ENCODE measurements at places on chromosomes 3 and 15.

DNA sequence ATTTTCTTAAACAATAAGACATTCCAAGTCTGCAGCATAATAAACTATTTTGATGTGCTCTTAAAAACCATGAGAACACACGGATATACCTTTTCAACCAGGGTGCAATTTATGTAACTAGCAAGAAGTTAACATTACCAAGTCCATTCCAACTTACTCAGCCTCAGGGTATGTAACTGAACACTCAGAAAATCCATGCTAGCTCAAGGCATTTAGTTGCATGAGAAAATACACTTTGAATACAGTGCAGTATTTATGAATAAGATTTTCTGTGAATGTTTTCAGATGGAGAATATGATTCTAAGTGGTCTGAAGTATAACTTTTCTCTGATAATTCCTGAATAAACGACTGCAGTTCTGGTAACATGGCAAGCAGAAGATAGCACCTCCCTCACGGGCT is 124.3 kb downstream of the SNRK start:
- no peak for DNase-seq

DNA sequence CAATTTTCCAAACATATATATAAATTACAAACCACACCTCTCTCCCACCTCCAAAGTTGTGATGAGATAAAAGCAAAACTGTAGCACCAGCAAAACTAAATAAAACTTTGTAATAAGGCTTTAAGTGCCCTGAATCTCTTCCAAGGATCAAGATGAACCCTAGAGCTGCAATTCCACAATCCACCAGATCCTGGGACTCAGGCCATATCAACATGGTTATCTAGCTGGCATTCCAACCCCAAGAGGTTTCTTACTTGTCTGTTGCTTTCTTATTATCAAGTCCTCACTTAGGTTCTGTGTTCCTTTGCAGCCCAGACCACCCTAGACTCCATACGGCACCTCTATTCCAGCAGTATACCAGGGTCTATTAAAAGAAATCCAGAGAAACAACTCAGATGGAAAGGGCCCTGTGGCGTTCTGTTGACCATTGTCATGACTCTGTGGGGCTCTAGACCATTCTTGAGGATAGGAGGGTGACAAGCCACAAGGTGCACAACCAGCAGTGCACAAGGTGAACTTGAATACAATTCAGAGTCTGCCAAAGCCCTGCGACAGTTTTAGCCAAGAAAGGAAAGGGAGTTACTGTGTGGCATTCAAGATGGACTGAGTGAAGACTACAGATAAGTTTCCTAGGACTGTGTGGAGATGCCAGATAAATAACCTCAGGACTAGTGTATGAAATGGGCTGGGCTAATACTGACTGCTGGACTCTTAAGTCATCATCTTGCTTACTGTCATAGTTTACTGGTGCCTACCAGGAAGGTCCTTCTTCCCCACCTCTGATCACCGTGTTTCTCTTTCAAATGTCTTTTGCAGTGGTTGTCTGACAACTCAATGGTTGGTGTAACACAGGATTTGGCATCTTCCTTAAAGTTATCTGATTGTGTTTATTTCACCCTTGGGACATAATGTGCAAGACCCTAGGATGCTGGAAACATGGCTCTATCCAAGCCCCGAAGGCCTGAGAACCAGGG is 27.2 kb downstream of the ACKR2 start:
- no peak for DNase-seq

DNA sequence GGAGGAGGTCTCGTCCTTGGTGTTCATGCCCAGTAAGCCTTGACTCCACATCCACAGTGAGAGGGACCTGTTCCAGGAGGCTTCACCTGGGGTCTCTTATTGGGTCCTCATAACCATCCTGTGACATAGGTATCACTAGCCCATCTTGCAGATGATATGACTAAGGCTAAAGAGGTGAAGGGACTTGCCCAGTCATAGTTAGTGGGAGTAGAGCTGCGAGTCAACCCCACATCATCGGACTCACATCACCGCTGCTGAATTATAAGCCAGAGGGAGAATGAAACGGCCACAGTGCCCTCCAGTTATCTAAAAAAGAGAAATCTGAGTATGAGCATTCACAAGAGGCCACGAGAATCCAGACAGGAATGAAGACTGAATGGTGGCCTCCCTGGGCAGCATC is 66.0 kb downstream of the MESD start:
- no peak for DNase-seq

GRCh38 chr3:190671658-190672057 is 157.8 kb downstream of the IL1RAP start:
- DNase-seq, result no peak

GRCh38 chr15:30023798-30024295 is 58.9 kb upstream of the GOLGA8J start:
- DNase-seq, result no peak

DNA sequence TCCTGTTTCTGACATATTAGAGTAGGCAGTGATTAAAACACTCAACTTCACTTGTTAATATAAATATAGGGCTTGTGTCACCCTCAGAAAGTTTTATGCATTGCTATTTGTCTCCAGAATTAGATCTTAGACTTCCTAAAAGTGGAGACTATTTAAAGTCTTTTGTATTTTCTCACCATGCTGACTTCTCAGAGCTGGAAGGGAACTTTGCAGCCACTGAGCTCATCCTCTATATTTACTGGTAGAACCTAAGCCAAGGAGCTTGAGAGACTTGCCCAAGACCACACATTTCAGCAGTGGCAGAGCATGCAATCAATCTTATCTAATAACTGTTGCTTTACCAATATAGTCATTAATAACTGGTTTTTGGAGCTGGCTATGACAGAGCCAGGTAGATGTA is 53.2 kb downstream of the STAC start:
- DNase-seq, result no peak

GRCh38 chr3:89314454-89315098 is 207.2 kb downstream of the EPHA3 start:
- no peak for DNase-seq

DNA sequence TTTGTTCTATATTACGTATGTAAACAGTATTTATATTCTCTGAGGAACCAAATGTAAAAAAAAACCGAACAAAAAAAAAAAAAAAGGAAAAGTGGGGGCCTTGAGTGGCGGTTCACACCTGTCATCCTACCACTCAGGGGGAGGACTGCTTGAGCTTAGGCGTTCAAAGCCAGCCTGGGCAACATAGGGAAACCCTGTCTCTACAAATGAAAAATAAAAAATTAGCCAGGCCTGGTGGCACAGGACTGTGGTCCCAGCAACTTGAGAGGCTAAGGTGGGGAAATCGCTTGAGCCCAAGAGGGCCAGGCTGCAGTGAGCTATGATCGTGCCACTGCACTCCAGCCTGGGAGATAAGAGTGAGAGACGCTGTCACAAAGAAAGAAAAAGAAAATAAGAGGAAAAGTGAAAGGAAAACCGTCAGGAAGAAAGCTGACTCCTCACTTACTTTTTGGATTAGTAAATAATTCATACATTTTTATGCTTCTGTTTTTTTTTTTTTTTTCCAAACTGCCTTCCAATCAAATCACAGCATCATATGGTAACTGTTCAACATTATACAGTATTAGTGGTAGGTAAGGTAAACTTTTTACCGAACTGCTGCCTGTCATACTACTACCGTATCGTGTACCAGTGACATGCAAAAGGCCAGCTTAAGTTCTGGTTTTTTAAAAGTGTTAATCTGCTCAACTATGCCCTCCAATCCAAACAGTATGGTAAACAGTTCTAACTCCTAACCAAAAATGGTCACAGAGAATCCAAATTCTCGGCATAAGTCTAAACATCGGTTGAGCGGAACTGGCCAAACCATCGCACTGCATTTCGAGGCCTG is 1.2 kb downstream of the PHC3 start:
- no peak for DNase-seq

GRCh38 chr3:172516318-172517214 is 6.7 kb downstream of the TNFSF10 start:
- DNase-seq, result peak; percentile 44

DNA sequence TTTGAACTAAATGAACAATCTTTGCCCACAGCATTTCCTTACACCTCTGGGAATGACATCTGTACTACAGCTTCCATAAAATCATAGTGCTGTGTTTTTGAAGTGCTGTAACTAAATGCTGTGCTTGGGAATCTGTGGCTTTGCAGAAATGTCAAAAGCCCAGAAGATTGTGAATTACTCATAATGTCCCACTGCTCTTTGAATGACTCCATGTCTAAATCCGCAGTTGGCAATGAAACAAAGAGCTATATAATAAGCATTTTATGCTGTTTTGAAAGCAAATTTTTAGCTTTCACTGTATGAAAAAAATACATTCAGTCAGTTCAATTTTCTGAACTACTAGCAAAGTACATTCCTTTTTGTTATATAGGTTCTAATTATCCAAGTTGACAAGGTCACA is 88.6 kb upstream of the ADAMTS17 start:
- no peak for DNase-seq

DNA sequence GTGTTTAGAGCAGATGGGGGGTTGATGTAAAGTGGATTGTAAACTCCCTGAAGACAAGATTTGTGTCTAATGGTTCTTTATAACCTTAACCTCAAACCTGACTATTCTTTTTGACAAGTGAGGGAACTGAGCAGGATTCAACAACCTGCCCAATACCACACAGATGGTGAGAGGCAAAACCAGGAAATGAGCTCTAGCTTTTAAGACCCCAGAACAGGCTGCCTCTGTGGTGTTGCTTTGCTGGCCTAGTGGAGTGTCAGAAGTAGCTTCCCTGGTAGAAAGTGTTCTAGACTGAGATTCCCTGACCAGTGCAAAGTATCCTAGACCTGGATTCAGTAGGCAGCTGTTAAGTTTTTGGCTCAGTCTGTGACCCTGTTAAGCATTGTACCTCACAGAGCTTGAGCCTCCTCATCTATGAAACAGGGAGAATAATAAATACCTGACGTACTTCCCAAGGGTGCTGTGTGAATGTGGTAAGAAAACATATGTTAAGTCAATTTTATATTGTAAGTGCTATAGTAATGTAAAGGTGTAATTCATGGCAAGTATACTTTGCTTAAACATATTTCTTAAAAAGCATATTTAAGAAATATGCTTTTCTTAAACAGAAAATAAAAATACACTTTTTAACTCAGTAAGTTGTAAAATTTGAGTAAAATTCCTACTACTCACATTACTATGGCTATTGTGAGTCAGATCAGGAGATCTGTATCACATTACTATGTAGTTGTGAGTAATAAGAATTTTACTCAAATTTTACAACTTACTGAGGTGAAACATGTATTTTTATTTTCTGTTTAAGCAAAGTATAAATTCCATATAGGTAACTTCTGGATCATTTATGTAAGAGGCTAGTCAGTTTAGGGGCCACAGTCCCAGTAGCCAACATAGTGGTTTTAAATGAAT is 8.8 kb downstream of the GPR87 start:
- DNase-seq, result no peak

GRCh38 chr3:170737498-170738162 is 132.4 kb downstream of the RPL22L1 start:
- no peak for DNase-seq

GRCh38 chr15:58043192-58043903 is 22.2 kb downstream of the ALDH1A2 start:
- DNase-seq, result peak; percentile 30

DNA sequence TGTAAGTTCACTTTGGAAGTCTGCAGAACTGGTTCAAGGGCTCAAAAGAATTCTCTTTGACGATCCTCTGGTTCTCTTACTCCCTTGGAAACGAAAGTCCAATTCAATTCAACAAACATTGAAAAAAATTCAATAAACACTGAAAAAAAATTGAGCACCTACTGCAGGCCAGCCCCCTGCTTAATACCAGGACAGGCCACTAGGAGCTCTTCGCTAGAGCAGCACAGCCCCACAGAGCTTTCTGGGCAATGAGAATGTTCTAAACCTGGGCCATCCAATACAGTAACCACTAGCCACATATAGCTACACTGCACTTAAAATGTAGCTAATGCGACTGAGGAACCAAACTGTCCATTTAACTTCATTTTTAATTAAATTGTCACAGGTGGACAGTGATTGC is 50.4 kb upstream of the DCLK3 start:
- no peak for DNase-seq

DNA sequence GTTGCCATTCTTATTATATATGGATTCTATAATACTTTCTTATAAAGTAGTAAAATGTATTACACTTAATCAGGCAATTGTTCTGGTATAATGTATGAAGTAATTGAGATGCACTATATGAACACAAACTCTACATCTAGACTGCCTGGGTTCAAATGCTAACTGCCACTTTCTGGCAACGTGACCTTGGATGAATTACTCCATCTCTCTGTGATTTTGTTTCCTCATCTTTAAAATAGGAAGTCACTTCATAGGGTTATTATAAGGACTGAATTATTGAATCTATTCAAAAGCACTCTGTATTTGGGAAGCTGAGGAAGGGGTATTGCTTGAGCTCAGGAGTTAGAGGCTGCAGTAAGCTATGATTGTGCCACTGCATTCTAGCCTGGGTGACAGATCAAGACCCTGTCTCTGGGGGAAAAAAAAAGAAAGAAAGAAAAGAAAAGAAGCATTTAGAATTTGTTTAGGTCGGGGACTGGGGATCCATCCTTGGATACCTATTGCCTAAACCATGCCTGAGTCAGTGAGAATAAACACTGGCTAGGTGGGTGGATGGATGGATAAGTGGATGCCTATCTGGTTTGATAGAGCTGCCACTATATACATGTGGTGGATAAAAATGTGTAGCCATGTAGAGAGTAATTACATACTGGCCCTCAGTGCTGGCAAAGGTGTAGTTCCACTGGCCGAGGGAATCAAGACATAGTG is 2.5 kb downstream of the TM4SF1 start:
- DNase-seq, result no peak

DNA sequence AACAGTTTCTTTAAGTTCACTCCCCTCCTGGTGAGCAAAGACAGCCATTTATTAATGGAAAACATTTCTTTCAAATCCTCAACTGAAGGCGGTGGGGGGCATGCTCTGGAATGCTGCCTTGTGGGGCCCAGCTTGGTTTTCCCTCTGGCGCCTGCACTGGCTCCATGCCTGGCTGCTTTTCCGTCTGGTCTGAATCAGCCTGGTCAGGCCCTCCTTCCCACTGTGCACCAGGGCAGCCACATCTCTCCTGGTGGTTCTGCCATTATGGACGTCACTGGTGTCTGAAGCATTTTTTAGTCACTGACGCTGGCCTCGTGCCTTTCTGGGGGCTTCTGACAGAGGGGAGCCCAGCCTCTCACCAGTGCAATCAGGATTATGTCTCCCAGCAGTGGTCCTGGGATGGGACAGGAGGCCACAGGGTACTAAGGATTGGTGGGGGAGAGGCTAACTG is 57.6 kb upstream of the APEH start:
- no peak for DNase-seq
